Activated T-helper 1 cell treated with anti-CD3 and anti-CD28 coated beads, Interleukin-12 subunit alpha, Interleukin-12 subunit beta, Interleukin-2, Interleukin-4 antibody, amounts not matched to agents 30 ng/mL and 10 ng/mL and 1 ng/mL, durations not matched to agents 14 hours and 24 hours and 36 hours (primary cell): ENCODE measurements at places on chromosomes 5 and 9.

DNA sequence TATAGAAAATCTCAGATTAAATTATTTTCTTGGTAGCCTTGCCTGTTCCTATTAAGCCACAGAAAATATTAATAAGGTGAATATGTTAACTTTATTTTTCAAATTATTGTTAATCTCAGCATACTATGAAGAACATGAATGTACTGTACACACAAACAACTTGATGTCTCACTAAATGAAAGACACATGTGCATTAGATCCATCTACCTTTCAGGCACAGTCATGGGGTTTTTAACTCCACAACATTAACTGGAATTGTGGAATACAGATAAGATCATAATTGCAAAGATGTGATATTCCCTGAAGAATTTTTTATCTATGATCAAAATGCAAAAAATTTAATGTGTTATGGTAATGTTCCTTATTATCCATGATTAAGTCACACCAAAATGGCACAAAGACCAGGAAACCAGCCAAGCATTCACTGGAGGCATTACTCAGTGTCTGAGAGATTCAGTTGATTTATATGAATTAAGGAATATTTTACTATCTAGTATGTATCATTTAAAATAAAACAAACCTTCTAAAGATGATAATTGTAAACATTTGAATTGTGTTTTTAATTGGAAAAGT lies 150.0 kb upstream of the VCAN start:
- no peaks in the 10 kb centered on the region for H3K27me3 ChIP-seq
- DNase-seq = no peak
- no peaks in the 10 kb centered on the region for H3K36me3 ChIP-seq
- H3K27ac ChIP-seq = no peak overlapping the region

- H3K27ac ChIP-seq = no peak overlapping the region
- H3K4me1 ChIP-seq = peaks cover 17% of the 10 kb centered on the region
- H3K27me3 ChIP-seq = no peaks in the 10 kb centered on the region
- peaks cover 8% of the 10 kb centered on the region for H3K36me3 ChIP-seq
These were observed 35.4 kb downstream of the UBE2R2 start for GRCh38 chr9:33852216-33852826.

GRCh38 chr5:124494540-124495116 lies 251.8 kb downstream of the ZNF608 start:
- H3K4me1 ChIP-seq = no peaks in the 10 kb centered on the region
- H3K4me3 ChIP-seq = no peak overlapping the region
- no peak for DNase-seq
- H3K27ac ChIP-seq = no peak overlapping the region
- H3K27me3 ChIP-seq = peaks cover 2% of the 10 kb centered on the region

DNA sequence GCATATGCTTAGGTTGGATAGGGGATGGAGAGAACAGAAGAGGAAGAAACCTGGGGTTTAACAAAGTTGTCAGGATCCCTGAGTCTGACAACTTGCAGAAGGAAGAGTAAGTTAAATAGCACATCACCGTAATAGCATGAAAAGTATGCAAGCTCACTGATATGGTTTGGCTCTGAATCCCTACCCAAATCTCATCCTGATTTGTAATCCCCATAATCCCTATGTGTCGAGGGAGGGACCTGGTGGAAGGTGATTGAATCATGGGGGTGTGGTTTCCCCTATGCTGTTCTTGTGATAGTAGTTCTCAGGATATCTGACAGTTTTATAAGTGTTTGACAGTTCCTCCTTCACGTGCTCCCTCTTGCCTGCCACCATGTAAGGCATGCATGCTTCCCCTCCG lies 193.3 kb downstream of the PSAT1 start:
- H3K4me3 ChIP-seq = no peak overlapping the region
- no peak for DNase-seq
- no peak overlapping the region for H3K27ac ChIP-seq
- no peaks in the 10 kb centered on the region for H3K36me3 ChIP-seq
- H3K27me3 ChIP-seq = peaks cover 1% of the 10 kb centered on the region
- H3K4me1 ChIP-seq = no peaks in the 10 kb centered on the region

DNA sequence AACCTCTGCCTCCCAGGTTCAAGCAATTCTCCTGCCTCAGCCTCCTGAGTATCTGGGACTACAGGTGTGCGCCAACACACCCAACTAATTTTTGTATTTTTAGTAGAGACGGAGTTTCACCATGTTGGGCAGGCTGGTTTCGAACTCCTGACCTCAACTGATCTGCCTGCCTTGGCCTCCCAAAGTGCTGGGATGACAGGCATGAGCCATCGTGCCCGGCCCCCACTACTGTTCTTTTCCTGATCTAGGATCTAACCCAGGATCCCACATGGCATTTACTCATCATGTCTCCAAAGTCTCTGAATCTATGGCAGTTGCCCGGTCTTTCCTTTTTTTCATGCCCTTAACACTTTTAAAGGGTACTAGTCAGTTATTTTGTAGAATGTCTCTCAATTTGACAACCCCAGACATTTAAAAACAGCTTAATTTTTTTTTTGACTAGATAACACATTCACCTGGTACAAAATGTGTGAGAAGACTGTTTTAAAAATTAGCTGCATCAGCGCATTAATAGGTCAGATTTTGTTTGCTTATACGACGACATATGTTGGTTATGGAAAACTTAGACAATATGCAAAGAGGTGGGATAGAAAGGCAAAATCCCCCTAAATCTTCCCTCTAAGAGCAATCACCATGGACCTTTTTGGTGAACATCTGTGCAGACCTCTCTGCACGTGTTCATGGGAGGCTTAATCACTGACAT lies 46.5 kb downstream of the STOM start:
- H3K27me3 ChIP-seq = no peaks in the 10 kb centered on the region
- no peak overlapping the region for H3K4me3 ChIP-seq
- DNase-seq = no peak

DNA sequence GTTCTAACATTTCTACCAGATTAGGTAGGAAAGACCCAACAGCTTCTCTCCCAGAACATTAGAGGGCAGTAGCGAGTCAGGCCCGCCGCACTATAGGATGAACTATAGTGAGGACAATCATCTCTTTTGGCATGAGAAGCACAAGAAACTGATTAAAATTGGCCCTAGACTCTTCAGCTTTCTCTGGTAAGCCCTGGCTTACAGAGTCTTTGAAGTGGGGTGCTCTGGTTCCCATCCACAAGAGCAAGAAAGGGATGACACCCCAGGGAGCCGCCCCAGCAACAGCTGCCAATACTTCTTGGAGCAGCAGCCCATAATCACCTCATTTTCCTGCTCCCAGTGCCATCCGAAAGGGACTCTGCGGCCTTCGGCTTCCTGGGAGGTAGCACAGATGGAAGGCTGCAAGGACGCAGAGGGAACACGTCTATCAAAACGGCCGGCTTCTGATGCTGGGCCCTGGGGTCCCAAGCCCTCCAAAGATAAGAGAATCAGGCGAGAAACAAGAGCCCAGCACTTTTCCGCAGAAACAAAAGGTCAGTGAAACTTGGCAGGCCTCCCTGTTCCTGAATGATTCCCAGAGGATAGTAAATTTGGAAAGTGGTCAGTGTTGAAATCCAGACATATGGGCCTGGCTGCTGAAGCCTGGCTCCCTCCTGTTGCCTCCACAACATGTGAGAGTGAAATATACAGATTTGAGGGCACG lies 69.3 kb downstream of the HSD17B3 start:
- peaks cover 44% of the 10 kb centered on the region for H3K27me3 ChIP-seq
- DNase-seq = no peak
- H3K4me3 ChIP-seq = no peak overlapping the region
- no peak overlapping the region for H3K27ac ChIP-seq
- no peaks in the 10 kb centered on the region for H3K36me3 ChIP-seq

- no peaks in the 10 kb centered on the region for H3K4me1 ChIP-seq
- no peaks in the 10 kb centered on the region for H3K27me3 ChIP-seq
- H3K4me3 ChIP-seq = no peak overlapping the region
These were observed 184.7 kb downstream of the AOPEP start for GRCh38 chr9:94911211-94911610.

DNA sequence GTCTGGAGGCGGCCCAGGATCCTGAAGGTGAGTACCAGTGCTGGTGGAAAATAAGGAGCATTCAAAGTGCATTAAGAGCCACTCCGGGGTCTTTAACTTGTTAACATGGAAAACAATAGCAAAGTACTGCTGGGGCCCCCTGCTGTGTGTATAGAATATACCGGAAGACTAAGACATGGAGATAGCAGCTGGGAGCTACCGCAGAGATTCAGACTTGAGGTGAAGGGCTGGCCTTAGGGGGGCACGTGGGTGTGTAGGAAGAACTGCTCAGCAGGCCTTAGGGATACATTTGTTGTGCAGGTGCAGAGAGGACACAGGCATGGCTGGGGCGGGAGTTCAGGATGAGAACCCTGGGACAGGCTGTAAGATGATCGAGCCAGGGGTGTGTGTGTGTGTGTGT lies 1.2 kb upstream of the DMRT1 start:
- no peaks in the 10 kb centered on the region for H3K36me3 ChIP-seq
- H3K27ac ChIP-seq = no peak overlapping the region
- no peak for DNase-seq
- peak overlapping the region; percentile 29 for H3K4me3 ChIP-seq

DNA sequence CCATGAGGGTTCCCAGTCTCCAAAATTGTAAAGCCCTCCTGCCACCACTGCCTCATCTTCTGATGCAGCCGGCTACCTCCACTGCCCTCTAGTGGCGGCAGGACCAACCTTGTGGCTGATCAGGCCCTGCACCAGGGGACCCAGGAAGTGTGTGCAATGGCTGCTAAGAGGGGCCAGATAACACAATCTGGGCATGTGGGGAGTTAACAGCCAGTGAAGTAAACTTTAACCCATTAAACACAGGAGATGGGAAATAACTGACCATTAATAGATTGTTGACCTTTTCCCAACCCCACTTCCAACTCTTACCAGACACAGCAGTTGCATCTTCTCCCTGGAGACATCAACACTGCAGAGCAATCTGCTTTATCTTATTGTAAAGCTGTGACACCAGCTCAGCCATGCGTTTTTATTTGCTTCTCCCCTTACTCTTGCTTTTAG lies 63.3 kb downstream of the FREM1 start:
- peaks cover 7% of the 10 kb centered on the region for H3K27me3 ChIP-seq
- no peaks in the 10 kb centered on the region for H3K36me3 ChIP-seq
- DNase-seq = peak; percentile 42
- no peak overlapping the region for H3K27ac ChIP-seq
- no peaks in the 10 kb centered on the region for H3K4me1 ChIP-seq

DNA sequence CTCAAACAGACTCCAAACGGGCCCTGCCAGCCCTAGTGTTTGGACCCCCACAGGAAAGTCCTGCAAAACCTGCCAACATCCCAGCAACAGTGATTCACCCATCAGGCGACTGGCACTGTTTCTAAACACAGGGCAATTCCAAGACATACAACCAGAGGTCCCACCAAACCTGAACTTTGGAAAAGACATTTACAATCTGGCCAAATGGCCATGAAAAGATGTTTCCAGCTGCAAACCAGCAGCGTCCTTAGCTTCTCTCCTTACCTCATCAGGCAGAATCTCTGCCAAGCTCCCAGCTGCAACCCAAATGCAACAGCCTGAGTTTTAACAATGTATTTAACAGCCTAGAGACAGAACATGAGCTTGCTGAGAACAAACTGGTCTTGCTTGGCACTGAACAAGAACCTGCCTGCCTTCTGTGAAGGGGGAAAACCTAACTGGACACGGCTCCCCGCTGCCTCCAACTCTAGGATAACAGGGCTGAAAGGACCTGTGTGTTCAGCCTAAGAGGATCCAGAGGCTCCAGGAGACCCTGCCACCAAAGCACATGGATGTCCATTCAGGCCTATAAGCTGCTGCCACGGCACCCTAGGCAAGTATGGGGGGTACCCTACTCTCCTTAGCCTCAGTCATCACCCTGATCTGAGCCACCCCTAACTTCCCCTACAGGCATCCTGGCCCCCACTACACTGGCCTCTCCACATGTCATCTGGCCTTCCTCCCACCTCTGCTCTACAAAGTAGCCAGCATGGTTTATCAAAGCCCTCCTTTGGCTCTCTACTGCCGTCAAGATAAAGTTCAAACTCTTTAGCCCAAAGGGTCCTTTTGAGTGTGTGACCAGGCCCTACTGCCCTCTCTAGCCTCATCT lies 5.6 kb downstream of the P4HA2 start:
- H3K4me1 ChIP-seq = peaks cover 35% of the 10 kb centered on the region
- H3K27me3 ChIP-seq = peaks cover 4% of the 10 kb centered on the region
- no peak for DNase-seq
- no peak overlapping the region for H3K4me3 ChIP-seq
- H3K27ac ChIP-seq = no peak overlapping the region

- no peaks in the 10 kb centered on the region for H3K27me3 ChIP-seq
- H3K4me3 ChIP-seq = no peak overlapping the region
These were observed 140.1 kb downstream of the NR3C1 start for GRCh38 chr5:143263272-143263810.

- H3K27me3 ChIP-seq = no peaks in the 10 kb centered on the region
- H3K4me1 ChIP-seq = no peaks in the 10 kb centered on the region
- DNase-seq = no peak
- H3K4me3 ChIP-seq = no peak overlapping the region
These were observed 470.6 kb downstream of the PRDM9 start for GRCh38 chr5:23977997-23978396.

GRCh38 chr5:36644727-36645126 lies 38.3 kb downstream of the SLC1A3 start:
- no peak overlapping the region for H3K4me3 ChIP-seq
- DNase-seq = no peak
- no peak overlapping the region for H3K27ac ChIP-seq
- no peaks in the 10 kb centered on the region for H3K36me3 ChIP-seq
